OCI-LY7 (cell line): ENCODE measurements at places on chromosomes 6 and 20. TPM values are rescaled to one million over a fixed set of nuclear protein-coding genes. Genes with fewer than 3 reads are reported as not detected.

DNA sequence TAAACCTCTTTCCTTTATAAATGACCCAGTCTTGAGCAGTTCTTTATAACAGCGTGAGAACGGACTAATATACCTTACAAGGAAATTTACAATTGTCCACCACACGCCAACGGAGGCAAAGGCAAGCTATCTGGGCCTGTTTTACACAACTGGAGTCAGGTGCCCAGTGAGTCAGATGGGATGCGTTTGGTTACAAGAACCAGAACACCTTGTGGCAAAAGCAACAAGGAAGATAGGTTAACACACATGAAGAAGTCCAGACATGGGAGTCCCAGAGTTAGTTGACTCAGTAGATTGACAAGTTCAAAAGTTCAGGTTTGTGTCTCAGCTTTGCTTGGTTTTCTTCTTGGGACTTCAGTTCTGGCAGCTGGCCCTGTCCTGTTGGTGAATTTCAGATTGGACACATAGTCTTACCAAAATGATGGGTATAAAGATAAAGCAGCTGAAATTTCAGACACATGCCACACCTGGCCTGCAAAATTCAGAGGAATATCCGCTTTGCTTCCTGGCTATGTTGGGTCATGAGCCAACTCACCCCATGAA lies 97.9 kb downstream of the PXDC1 start:
- DNase-seq: no peak

GRCh38 chr6:5704708-5705107 lies 302.0 kb downstream of the NRN1 start:
- DNase-seq: no peak

DNA sequence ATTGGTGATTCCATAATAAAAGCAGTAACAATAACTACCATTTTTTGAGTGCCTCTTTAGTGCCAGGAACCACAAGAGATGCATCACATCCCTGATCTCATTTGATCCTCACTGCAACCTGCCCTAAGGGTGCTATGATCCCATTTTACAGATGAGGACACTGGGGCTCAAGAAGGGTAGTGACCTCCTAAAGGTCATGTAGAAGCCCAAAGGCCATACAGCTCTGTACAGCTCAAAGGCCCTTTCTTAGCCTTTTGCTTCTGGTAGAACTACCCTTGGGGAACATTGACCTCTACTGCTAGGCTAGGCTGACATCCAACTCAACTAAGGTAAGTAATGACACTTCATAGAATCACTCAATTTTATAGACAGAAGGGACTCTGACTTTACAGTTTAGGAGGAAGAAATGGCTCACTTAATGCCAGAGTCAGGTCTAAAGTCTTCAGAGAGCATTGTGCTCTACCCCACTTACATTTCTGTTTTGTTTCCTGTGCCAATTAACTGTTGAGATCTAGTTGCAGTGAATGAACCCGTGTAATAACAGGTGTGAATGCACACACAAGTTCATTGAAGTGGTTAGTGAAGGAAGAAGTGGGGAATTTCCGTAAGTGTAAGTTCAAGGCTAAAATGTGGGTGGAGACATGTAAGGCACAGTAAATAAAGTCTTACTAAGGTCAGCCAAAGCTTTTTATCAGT lies 10.7 kb downstream of the SLC9A8 start:
- peak; percentile 87 for DNase-seq

The PACSIN1 gene
- 70.8 and 88.4 TPM in 2 replicates for total RNA-seq

GRCh38 chr6:130128326-130128725 lies 94.4 kb downstream of the SAMD3 start:
- no peak for DNase-seq

The XKR7 gene
- total RNA-seq: 0.06 TPM in 1 of 2 replicates, not detected in the other

- DNase-seq: no peak
Measured at GRCh38 chr6:106490974-106491373, 130.5 kb downstream of the CRYBG1 start.

GRCh38 chr6:139153855-139154254 lies 19.0 kb downstream of the HECA start:
- DNase-seq: no peak

- no peak for DNase-seq
Measured at GRCh38 chr20:44073675-44074071, 113.3 kb downstream of the JPH2 start.

The VWA7 gene
- total RNA-seq: 3.7 and 6.5 TPM in 2 replicates

- no peak for DNase-seq
Measured at GRCh38 chr6:29626948-29627754, 5.8 kb downstream of the GABBR1 start.

The TRIM39 gene
- total RNA-seq: 13.8 and 17.0 TPM in 2 replicates

- DNase-seq: no peak
Measured at GRCh38 chr6:42429042-42429585, 22.6 kb downstream of the TRERF1 start.

The RAB22A gene
- 13.4 and 14.1 TPM in 2 replicates for total RNA-seq

The HM13 gene
- total RNA-seq: 142 and 148 TPM in 2 replicates

- DNase-seq: no peak
Measured at GRCh38 chr6:109853426-109853825, 124.7 kb upstream of the GPR6 start.

The PIGT gene
- total RNA-seq: 79.4 and 89.2 TPM in 2 replicates

The FHL5 gene
- total RNA-seq: not detected in 2 replicates

The TFAP2C gene
- total RNA-seq: not detected in 2 replicates
